ENCODE measurements at places on chromosomes 2 and 18. TPM values are rescaled to one million over a fixed set of nuclear protein-coding genes. Genes with fewer than 3 reads are reported as not detected.

The KCNF1 gene
- total RNA-seq: under 0.01 TPM

The RBM45 gene
- total RNA-seq: 18.5 TPM

The UGT1A4 gene
- total RNA-seq: not detected

The ST8SIA3 gene
- total RNA-seq: not detected

The PSMD14 gene
- total RNA-seq: 53.8 TPM
